ENCODE measurements at places on chromosomes 11 and 22.

- DNase-seq: no peak
Observed at GRCh38 chr11:81004576-81004975, 1563.7 kb upstream of the TENM4 start.

GRCh38 chr11:36389811-36390210 is 93.7 kb downstream of the PRR5L start:
- DNase-seq: no peak

- DNase-seq: no peak
Observed at GRCh38 chr11:102911758-102912481, 37.1 kb upstream of the MMP12 start.

DNA sequence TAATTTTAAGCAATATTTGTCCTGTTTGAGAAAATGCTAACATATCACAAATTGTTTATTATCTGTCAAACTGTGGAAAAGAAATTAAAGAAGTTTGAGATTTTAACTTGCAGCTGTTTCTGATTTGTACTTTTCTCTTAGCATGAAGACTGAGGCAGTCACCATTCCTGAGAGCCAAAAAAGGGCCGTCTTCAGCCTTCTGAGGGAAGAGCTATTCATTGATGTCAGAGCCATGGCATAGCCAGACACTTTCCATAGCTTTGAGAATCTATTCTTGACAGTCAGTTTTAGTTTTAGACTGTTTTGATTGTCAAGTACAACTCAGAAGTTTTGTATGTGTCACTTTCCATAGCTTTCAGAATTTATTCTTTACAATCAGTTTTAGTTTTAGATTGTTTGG is 32.1 kb downstream of the YAP1 start:
- no peak for DNase-seq
